Fibroblast of skin of abdomen (primary cell): ENCODE measurements at places on chromosomes 13 and 19.

DNA sequence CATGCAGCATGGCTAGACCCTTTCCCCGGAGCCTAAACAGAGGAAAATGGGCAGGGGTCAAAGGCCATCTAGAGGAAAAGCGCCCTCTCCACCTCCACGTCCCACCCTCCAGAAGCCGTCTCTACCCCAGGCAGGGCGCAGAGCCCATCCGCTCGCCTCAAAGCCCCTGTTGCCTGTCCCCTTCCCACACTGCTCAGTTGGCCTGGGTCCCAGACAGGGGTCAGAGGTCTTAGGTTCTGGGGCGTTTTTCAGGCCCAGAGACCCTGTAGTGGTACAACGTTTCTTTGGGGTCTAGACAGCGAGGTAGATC lies 285 bp downstream of the TMEM143 start:
- DNase-seq: no peak

DNA sequence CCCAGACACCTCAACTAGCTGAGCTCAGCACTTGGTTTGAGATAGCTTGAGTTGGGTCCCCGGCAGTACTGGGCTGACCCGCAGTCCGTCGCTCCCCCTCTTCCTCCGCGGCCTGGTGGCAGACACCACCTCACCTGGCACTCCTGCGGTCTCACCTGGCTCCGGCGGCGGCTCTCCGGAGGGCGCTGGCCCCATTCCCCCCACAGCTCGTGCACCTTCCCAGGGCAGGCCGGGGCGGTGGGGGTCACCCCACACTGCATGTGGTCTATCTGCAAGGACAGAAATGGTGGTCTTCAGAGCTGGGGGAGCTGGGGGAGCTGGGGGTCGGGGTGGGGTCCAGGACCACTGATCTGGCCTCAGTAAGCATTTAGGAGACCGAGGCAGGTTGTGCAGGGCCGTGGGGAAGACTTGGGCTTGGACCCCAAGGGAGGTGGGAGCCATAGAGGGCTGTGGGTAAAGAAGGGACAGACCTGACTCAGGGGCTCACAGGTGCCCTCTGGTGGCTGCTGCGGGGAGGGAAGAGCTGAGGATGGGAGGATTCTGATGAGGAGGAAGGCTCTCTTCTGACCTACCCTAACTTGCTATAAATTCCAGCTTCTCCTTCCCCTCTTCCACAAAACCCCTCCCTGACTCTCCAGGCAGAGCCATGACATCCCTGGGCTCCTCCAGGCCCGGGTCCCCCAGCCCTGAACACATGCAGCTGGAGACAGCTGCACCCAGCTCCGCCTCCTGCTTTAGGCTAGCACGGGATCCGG lies 6.7 kb upstream of the PLIN4 start:
- DNase-seq: peak; percentile 32

- no peak for DNase-seq
Observed at GRCh38 chr19:51124729-51125128, at the start of gene SIGLEC9. Gene SIGLEC9 (plus strand): TSS chr19:51124906. CDS start chr19:51124975, 69 bp downstream.

- DNase-seq: peak; percentile 96
Observed at GRCh38 chr13:49996161-49996915, 504 bp upstream of the TRIM13 start.
